ENCODE measurements at places on chromosomes 5 and 9.

GRCh38 chr5:57598756-57599155, 116.1 kb upstream of the ACTBL2 start:
- no peak for DNase-seq

GRCh38 chr5:149860801-149861322, 83.7 kb downstream of the PDE6A start:
- no peak for DNase-seq

GRCh38 chr9:123248630-123249029, 19.8 kb downstream of the STRBP start:
- DNase-seq = no peak

DNA sequence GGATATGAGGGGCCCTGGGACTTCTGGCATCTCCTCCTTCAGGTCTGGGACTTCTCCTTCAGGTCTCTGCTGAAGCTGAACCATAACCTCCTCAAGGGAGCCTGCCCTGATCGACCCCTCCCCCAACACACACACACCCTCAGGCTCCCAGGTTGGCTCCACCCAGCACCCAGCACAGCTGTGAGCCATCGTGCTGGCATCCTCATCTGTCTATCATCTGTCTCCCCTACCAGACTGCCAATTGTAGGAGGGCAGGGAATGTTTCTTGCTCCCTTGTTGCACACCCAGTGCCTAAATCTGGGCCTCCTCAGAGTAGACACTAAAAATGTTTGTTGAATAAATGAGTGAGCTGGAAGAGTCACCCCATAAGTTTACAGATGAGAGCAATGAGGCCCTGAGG, 71.4 kb downstream of the LRSAM1 start:
- DNase-seq = no peak

DNA sequence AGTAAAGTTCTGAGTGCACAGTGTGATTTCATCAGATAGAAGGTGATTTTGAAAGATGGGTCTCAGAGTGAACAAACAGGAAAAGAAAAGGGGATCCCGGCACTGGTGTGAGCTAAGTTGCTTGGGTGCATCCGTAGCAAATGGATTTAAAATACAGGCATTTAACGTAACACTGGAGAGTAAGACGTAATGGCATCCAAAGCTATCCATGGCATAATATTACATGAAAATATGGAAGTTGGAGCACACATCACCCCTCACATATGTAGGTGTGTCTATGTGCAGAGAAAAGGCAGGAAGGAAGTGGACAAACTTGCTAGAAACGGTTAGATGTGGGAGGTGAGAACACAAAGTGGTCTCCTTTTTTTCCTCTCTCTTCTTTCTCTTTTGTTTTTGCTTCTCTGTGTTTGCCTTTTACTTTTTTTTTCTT, 38.2 kb upstream of the SEMA4D start:
- no peak for DNase-seq

GRCh38 chr5:132470010-132470392, 20.6 kb downstream of the IRF1 start:
- DNase-seq = no peak

DNA sequence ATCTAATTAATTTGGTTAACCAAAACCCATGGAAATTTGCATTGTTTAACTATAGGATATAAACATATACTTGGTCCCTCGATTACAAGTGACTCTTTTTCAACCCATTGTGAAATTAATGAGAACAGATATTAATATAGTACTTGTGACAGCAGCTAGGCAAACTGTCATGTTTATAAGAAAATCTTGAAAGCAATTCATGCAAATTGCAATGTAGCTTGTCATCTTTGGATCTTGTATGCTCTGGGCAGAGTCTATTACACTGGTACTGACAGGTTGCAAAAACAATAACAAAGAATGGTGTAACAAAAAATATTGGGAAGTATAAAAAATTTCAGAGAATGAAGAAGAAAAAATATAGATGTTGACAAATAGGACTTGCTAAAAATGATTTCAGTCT, 941.0 kb downstream of the DNAH5 start:
- no peak for DNase-seq

- DNase-seq = no peak
Observed at GRCh38 chr5:8445139-8445538, 576.2 kb downstream of the MTRR start.

- no peak for DNase-seq
Observed at GRCh38 chr5:17918373-17919104, 284.3 kb downstream of the TAF11L14 start.

DNA sequence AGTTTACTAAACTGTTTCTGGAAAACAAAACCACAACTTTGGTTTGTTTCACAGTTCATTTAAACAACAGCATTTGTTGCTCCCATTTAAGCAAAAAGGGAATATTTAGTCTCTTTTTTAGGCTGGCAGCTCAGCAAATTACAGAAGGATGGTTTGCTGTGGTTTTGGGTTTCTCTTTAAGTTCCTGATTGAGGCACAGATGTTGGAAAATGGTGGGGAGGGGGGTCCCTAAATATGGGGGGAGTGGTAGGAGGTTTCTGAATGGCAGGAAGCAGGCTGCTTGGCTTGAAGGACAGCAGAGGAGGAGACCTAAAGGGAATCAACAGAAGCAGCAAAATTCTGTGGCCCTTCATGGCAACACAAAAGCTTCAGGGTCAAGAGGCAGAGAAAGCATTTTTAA, 263.4 kb downstream of the ZSWIM6 start:
- DNase-seq = no peak

Data from NCI-H2227 treated with DMSO at 0.1 percent for 48 hours (cell line).